Ureter (tissue), 1 donor: ENCODE measurements at places on chromosomes 4 and X.

DNA sequence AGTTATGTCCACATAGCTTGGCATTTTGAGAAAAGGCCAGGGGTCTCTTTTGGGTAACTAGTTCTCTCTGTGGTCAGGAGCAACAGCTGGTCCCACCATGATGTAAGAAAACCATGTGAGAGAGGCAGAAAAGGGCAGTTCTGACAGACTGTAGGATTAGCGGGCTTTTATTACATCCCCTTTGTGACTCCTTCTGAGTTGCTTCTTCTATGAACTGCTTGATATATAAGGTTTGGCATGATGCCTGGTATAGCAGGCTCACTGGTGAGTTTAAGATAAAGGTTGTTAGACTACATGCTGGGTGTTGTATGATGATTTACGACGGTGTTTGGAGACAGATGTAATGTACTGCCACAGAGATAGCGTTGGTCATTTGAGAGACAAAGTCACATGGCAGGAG, 2308.1 kb upstream of the AGA start:
- DNase-seq, result no peak

GRCh38 chrX:111411983-111412382, at the start of gene DCX:
Gene DCX, minus strand, starts transcription at chrX:111412192. Its CDS starts 1,794 bp downstream, at chrX:111410398.
- no peak for DNase-seq

DNA sequence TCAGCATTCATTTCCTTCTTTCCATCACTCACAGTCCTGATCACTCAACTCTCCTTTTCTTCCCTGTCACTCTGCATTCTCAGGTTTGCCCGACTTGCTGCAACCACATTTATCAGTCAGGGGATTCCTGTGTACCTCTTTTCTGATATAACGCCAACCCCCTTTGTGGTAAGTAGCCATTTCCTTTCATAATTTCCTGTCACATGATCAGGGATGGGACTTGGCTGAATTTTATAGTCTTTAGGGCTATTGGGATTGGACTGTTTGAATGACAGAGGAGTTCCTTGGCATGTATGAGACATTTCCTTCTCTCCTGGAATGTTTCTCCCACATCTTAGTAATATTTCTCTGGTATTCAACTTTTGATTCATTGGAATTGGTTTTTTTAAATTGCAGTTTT, 11.0 kb downstream of the PGM2 start:
- no peak for DNase-seq

DNA sequence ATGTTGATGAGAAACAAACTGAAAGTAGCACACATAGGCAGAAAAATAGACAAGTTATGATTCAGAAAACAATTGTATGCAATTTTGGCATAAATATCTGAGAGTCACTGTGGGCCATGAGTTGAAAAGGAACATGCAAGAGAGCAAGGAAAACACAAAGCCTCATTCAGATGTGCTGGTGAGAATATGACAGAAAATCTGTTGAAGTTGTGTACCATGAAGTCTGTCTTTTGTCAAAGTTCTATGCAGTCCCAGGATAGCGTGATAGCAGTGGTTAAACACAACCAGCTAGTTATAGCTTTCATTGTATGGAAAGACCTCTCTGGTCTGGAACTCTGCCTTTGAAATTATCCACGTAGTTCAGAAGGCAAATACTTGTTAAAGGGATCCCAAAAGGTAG, 53.0 kb downstream of the TMEM154 start:
- no peak for DNase-seq

GRCh38 chr4:159303435-159303834, 200.6 kb downstream of the RAPGEF2 start:
- DNase-seq, result no peak

- DNase-seq, result no peak
Measured at GRCh38 chr4:150251752-150252190, 173.5 kb downstream of the DCLK2 start.

DNA sequence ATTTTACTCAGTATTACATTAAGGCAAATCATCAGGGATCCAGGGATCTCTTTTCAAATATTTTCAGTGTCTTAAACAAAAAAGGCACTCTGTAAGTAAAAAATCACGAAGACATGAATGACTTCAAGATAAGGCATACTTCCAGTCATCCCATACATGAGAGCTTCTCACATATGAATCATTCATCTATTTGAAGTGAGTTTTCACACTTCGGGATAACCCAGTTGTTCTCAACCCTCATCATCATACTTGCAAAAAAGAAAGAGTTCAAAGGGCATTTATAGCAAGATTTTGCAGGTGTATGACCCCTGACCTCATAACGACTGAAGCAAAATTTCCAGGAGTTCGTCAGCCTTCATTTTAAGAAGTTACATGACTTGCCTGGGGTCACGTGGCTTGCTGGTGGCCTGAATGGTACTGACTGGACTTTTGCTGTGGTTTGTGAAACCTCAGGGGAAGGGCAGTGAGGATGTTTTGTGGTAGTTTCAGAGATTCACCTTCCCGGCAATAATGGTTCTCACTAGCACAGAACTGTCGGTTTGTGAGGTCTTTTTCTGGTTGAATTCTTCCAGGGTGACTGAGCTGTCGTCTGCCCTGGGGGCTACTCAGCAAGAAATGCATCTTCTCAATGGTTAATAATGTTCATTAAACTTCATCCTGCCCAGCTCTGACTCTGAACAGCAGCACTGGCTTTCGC, 115.8 kb upstream of the SHISA3 start:
- DNase-seq, result no peak

GRCh38 chr4:170425040-170425439, 335.3 kb upstream of the AADAT start:
- DNase-seq, result no peak

DNA sequence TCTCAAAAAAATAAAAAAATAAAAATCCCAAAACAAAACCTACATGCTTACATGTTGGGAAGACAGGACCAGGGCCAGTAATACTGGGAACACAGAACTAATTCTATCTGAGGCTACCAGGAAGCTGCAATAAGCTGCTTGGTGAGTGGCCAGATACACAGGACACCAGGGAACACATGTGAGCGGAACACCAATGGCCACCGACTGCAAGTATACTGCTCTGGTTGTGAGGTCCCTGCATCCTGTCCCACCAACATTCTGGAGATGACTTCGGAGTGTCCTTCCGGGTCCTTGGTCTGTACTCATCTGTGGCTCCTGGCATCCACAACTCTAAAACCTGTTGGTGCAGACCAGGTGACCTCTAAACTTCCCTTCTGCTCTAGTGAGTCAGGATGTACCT, 2.7 kb downstream of the TNIP2 start:
- DNase-seq, result no peak

DNA sequence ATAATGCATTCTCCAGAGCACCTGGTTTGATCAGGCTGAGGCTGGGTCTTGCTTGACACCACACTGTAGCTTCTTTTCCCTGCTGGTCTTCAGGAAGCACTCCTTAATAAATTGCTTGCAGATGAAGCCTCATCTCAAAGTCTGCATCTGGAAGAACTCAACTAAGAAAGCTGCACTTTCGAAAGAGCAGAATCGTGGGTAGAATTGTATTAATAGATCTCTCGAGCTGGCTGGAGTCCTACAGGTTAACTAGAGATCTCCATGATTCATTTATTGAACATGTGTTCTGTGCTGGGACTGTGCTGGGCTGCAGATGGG, 152.7 kb downstream of the STK32B start:
- no peak for DNase-seq

GRCh38 chr4:8201321-8201781, 2.3 kb downstream of the SH3TC1 start:
- DNase-seq, result no peak

- DNase-seq, result no peak
Measured at GRCh38 chrX:132539611-132540010, 50.8 kb upstream of the MBNL3 start.

DNA sequence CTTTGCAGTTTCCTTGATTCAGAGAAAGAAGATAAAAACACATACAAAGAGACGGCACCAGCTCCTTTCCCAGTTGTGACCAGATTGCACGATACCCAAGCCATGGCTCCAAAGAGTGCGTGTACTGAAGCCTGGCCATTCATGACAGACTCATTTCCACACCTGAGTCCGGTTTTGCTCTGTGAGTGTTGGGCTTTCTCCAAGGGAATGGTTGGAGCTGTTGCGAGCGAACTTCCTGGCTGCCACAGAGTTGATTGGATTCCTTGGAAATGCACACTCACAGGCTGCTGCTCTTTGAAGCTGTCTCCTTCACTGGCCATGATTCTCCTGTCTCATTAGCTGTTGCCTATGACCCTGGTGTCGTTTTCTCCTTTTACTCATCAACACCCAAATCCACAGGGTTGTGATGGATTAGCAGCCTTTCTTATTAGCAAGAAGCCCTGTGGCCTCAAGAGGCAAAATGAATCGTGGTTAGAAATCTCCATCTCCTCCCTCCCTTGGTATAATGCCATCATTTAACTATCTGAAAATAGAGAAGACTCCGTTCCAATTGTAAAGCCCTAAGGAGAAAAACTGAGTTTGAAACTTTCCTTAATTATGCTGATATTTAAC, 43.9 kb upstream of the BBS12 start:
- DNase-seq, result no peak

DNA sequence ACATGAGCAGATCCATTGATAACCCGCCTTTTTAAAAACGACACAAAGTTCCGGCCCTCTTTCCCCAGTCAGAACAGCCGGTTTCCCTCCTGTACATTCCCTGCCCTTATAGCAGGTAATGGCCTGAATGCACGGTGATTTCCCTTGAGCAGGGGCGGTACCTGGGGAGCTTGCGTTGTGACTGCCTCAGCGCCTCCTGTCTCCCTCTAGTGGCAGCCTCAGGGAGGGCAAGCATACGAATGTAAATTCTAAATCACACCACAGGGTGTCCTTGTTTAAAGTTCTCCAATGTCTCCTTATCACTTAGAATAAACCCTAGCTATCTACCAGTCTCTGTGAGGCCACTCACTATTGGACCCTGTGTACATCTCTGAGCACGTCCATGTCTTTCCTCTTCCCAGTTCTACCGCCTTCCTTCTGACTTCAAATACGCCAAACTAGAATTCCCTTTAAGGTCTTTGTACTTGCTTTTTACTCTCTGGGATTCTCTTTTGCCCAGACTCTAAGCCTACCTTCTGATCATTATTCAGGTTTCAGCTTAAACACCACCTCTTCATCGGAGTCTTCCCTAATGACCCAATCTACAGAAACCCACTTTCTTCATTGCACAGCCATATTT, 18.4 kb upstream of the LDB2 start:
- no peak for DNase-seq

- DNase-seq, result peak; percentile 64
Measured at GRCh38 chr4:1207603-1208265, 35.4 kb upstream of the SPON2 start.

GRCh38 chr4:10275696-10276095, 159.1 kb upstream of the WDR1 start:
- no peak for DNase-seq

GRCh38 chrX:97384685-97385084, 501.0 kb downstream of the RPA4 start:
- no peak for DNase-seq

DNA sequence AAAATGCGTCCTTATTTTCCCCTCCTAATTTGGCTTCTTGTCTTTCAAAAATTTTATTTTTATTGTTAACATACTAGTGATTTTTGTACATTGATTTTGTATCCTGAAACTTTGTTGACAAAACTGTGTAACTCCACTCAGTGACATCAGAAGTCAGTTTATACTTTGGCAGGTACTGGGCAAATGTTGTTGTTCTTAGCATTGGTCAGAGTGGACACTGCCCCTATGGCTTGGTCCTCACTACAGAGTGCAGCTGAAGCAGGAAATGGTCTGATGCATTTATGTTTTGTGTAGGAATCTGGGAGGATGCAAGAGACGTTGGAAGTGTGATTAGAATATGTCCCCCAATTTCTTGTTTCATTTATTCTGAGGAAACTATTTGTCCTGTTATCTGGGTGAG, 205.5 kb upstream of the CENPE start:
- no peak for DNase-seq

DNA sequence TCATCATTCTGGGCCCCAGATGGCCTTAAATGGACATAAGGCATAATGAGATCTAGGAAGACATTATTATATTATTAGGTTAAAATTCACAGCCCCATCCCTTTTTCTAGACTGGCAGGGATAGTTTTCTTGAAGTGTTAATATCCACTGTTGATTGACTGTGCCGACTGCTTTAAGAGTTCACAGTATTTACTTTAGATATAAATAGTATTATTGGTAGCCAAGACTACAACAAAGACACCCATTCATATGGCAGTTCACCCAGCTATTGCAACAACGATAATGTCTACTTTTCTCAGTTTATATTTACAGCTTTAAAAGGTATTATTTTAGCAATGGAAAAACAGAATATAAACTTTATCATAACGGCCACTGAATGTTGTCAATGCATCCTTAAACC, 922.2 kb upstream of the POU3F4 start:
- no peak for DNase-seq

DNA sequence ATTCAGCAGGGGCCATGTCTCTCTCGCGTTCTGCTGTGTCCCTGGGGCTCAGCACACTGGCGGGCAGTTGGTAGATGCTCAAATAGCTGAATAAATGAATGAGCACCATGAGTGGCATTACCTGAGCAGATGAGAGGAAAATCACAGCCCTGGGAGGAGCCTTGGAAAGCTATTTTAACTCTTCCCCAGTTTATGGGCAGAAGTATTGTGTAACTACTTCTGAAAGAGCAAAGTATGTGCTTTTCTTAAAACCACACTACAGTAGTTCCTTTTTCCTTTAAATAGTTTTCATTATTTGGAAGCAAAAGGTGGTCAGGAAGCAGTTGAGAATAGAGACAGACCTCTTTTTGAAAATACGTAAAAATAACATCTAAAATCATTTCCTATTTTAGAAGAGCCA, 3.0 kb upstream of the PLAC1 start:
- no peak for DNase-seq

DNA sequence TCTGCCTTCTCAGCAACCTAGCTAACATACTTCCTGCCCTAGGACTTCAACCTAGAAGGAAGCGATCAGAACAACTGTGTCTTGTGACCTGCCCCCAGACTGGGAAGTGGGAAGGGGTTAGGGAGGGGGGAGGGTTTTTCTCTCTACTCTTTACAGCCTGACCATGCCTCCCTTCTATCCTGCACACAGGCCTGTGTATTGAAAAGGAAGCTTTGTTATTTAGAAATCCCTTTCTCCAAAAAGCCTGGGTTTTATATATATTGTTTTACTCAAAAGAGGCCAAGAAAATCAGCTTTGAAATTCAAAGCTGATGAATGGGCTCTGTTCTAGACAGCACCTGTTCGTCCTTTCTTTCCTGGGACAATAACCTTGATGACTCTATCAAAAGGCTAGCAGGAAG, 35.2 kb upstream of the SMS start:
- DNase-seq, result no peak

GRCh38 chrX:49309401-49309981, 6.0 kb downstream of the GAGE10 start:
- DNase-seq, result no peak

GRCh38 chr4:166518776-166519175, 645.7 kb downstream of the TLL1 start:
- DNase-seq, result no peak
